ENCODE measurements at places on chromosomes 3 and 15.
A peak's percentile ranks its signal among the peaks of the same experiment; 100 is the strongest.

DNA sequence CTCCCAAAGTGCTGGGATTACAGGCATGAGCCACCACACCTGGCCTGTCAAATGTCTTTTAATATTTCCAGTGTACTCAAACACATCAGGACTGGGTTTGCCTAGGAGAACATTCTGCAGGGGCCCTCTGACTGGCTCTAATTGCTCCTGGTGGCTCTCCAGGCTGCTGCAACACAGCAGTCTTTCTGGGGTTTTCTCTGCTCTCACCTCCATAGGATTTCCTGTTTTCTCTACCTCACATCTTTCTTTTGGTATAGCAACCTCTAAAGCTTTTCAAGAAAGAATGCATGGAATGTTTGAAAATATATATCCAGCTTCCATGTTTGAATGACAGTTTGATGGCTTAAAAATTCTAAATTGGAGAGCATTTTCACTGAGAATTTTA is 83.3 kb upstream of the IGSF10 start:
- DNase-seq: no peak

GRCh38 chr15:90620379-90621067 is 90.8 kb downstream of the CRTC3 start:
- DNase-seq: no peak

DNA sequence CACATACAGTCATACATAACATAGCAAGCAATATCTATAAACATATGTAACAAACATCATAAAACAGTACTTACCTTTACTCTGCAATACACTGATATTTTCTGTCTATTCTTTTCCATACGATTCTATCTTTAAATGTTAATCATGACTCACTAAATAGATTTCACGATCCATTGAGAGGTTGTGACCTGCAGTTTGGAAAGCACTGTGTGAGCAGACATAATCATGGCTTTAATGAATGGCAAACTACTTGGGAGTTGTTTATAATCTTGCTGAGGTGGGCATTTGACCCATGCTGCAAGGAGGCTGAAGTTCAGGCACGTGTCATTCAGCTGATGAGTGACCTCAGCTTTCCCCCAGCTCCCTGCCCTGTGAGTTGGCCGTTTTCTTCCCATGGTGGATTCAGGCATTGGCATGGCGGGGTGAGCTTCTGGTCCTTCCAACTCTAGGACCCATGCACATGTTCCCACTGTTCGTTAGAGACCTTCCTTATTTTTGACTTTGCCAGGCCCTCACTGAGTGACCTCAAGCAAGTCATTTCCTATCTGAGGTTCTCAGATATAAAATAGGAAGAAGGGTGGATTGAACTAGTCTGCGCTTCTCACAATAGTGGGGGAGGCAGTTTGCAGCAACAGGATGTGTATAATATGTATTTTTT is 41.7 kb downstream of the PAQR5 start:
- DNase-seq: no peak

- no peak for DNase-seq
These were observed 95.6 kb downstream of the ATP10A start for GRCh38 chr15:25767356-25768151.

DNA sequence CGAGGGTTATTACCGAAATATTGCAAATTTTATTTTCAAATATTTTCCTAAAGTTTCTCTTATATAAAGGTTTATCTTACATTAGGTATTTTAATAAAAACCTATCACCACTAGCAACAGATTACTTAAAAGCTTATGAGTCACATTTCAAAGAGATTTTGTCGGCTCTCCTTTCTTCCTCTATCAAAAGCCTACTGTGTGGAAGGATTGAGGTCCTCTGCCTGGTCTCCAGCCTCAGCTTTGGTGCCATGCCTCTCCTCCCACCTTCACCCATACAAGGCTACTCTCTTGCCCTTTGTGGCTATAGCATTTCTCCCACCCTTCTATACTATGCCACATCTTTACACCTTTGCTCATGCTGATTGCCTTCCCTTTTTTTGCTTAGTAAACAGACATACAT is 199.3 kb downstream of the TNIK start:
- no peak for DNase-seq

DNA sequence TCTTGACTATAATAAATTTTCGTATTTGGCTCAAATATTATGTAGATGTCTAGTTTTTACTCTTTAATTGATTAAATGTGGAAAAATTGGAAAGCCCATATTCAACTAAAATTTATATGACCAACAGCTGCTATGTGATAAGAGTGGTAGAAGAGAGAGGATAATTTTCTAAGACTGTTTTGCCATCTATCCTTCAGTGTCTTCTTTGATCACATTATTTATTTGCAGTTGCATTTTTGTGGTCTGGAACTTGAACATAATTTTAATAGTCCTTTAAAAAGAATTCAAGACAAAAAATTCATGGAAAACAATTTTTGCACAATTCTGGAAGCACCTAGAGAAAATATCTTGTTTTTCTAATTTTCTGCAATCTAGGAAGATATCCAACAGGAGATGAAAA is 213.3 kb upstream of the THBS1 start:
- DNase-seq: no peak

- DNase-seq: peak; percentile 45
These were observed 60.5 kb downstream of the SPTSSB start for GRCh38 chr3:161310649-161311423.

- DNase-seq: no peak
These were observed 87.4 kb downstream of the CRTC3 start for GRCh38 chr15:90617171-90617570.

GRCh38 chr3:120816728-120817127 is 74.2 kb downstream of the GTF2E1 start:
- DNase-seq: no peak

DNA sequence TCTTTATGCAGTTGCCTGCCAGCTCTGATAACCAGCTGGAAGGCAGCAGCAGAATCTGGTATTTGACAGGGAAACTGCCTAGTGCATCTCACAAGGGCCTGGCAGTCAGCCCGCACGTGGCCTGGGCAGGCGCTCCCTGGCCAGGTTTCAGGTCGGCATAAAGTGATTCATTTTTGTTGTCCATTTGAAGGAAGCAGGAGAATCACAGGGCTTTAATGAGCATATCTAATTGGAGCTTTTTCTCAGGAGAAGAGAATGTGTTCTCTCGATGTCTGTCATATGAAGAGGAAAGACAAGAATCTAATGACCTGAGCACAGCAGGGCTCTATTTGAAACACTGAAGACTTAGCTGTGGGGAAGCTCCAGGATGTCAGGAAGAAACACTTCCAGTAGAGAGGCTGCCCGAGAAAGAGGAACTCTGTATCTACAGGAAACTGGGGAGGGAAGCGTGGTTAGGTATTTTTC is 98.8 kb upstream of the MB21D2 start:
- DNase-seq: no peak

DNA sequence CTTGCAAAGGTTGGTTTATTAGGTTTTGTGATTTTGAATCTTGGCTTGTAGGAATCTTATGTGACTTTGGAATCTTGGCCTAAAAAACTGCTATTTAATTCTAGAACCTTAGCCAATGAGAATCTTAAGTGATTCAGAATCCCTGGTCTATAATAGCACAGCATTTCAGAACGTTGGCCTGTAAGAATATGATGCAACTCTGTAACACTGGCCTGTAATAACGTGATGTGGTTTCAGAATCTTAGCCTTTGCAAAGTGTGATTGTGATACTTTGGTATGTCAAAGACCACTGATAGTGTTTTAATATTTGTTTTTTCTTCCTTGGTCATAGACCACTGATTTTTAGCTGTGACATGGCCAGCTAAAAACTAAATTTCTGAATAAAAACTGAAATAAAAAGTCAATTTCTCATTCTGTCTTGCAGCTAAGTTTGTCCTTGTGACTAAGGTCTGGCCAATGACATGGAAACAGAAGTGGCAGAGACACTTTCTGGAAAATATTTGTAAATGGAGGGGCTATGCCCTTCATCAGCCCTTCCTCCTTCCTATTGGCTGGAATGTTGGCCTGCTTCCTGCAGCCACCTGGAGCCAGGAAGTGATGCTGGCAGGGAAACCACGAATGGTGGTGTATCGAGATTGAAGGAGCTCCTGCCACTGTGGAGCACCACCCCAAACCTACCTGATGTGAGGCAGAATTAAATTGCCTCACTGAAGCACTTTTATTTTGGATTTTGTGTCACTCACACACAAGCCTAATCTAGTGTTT is 42.3 kb upstream of the CORO2B start:
- no peak for DNase-seq

GRCh38 chr15:44485880-44486279 is 51.1 kb upstream of the EIF3J start:
- no peak for DNase-seq

DNA sequence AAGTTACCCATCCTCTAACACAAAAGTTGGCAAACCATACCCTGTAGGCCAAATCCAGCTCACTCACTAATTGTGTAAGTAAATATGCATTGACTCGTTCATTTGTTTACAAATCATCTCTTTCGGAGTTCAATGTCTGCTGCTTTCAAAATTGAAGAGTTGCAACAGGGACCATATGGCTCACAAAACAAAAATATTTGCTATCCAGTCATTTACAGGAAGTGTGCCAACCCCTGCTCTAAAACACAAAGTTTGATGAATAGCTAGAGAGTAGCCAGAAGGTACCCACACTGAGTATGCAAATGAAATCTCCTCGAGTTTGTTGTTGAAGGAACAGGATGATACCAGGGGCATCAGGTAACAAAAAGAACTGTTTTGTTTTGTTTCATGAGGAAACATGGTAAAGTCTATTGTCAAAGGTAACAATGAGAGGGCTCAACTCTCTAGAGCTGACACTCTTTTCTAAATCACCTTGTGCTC is 236.2 kb upstream of the THBS1 start:
- no peak for DNase-seq

DNA sequence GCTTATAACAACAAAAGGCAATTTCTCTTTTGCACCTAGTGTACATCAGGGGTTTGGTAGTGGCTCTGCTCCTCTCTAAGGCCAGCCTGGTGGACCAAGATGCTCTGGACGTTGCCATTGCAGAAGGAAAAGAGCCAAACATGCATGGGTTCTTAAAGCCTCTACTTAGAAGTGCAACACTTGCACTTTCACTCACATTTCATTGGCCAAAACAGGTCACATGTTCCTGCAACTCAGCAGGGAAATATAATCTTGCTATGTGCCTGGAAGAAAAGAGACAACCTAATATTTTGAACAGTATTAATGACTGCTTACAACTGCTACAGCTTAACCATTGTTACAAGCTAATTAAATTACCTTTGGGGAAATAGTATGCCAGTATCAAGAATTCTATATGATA is 182.9 kb downstream of the IL5RA start:
- no peak for DNase-seq

DNA sequence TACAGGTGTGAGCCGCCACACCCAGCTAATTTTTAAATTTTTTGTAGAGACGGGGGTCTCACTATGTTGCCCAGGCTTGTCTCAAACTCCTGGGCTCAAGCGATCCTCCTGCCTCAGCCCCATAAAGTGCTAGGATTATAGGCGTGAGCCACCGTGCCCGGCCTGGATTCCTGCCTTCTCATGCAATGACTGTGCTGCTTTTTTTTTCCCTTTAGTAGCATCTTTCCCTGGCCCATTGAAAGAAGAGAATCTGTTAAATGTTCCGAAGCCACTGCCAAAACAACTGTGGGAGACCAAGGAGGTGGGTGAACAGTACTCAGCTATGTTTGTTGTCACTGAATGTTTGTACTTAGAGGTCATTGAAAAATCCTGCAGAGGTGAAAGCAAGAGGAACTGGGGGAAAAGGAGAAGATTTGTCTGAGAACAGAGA is 88.0 kb downstream of the CRTC3 start:
- no peak for DNase-seq

- no peak for DNase-seq
These were observed 5.9 kb downstream of the ZSCAN2 start for GRCh38 chr15:84606653-84607120.

GRCh38 chr15:91075739-91076138 is 24.3 kb upstream of the SV2B start:
- no peak for DNase-seq

DNA sequence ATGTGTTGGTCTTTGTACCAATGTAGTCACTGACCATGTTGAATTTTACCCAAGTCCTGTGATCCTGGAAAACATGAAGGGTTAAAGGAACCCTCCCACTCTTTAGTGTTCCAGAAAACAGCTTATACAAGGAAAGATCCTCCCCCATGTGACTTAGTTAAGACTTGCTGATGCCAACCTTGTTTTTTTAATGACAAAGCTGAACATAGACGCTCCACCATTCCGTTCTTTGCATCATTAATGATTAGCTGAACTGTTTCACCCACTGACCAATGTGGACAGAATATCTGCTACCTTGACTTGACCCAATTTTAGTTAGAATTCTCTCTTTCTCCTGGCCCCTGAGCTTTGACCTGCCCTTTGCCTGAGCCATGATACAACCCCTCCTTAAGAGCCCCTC is 3.5 kb upstream of the WDR72 start:
- DNase-seq: no peak

GRCh38 chr15:39942753-39943150 is 8.8 kb downstream of the EIF2AK4 start:
- no peak for DNase-seq

DNA sequence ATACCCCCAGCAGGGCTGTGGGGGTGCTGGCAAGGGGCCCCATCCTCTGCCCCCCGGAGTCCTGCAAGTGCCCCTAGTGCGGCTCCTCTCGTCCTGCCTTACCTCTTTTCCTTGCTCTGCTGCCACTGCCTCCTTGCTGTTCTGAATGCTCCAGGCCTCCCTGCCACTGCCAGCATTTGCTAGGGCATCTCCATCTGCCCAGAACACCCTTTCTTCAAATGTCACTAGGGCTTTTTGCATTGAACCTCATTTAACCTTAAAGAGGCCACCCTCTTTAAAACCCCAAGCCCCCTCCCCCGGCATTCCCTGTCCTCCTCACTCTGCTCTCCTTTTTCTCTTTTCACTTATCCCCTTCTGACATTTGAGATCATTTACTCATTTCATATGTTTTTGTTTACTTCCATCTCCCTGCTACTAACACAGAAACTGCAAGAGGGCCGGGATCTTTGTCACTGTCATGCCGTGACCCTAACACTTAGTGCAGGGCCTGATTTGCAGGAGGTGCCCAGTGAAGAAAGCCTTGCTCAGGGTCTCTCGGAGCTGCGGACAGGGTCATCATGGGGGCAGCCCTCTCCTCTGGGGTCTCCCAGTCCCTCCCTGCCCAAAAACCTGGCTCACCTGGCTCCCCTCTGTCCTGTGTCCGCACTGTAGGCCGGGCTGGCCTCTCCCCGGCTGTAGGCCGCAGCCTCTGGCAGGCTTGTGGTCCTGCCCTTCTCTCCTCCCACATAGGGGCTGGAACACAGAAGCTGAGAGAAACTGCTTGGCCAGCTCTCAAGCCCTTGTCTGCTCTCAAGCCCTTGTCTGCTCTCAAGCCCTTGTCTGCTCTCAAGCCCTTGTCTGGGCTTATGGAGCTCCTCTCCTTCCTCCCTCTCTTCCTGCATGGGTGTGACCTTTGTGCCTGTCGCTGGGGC is at the start of gene ACOX2:
Gene ACOX2, minus strand, starts transcription at position 690 of the 911 bp plus-strand sequence. CDS start 2,084 bp downstream, outside the sequence.
- no peak for DNase-seq

Data from CD4-positive, alpha-beta T cell treated with Interleukin-15 for 4 hours (primary cell).